Naive thymus-derived CD4-positive, alpha-beta T cell (primary cell): ENCODE measurements at places on chromosomes 4 and X. TPM values are rescaled to one million over a fixed set of nuclear protein-coding genes. Genes with fewer than 3 reads are reported as not detected.

DNA sequence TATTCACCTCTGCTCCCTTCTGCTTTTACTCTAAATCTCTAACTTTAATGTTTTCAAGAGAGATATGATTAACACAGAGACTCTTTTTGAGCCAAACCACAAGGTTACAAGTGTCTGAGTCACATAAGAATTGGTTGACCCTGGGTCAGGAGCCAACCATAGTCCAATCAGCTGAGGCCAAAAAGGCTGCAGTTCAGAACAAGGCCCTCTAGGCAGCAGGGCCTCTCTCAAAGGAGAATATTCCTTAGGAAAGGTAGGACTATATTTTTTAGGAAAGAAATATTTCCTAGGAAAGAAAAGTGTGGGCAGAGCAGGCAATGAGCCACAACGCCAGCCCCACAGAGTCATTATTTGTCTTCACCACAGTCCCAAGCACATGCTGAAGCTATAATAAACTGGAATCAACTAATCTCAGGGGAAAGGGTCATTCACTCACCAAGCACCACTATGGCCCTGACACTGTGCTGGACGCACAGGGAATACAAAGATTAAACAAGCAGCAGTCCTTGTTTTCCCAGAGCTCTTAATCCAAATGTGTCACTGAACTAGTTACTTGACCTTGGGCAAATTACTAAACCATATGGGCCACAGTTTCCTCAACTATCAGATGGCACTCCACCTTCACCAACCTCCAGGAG lies 2.2 kb downstream of the ATP8A1 start:
- DNase-seq: no peak

GRCh38 chr4:43089730-43090129 lies 197.2 kb downstream of the GRXCR1 start:
- DNase-seq: no peak

GRCh38 chr4:165175879-165176278 lies 31.5 kb upstream of the KLHL2 start:
- DNase-seq: no peak

GRCh38 chr4:162586266-162586665 lies 422.5 kb upstream of the FSTL5 start:
- DNase-seq: no peak

DNA sequence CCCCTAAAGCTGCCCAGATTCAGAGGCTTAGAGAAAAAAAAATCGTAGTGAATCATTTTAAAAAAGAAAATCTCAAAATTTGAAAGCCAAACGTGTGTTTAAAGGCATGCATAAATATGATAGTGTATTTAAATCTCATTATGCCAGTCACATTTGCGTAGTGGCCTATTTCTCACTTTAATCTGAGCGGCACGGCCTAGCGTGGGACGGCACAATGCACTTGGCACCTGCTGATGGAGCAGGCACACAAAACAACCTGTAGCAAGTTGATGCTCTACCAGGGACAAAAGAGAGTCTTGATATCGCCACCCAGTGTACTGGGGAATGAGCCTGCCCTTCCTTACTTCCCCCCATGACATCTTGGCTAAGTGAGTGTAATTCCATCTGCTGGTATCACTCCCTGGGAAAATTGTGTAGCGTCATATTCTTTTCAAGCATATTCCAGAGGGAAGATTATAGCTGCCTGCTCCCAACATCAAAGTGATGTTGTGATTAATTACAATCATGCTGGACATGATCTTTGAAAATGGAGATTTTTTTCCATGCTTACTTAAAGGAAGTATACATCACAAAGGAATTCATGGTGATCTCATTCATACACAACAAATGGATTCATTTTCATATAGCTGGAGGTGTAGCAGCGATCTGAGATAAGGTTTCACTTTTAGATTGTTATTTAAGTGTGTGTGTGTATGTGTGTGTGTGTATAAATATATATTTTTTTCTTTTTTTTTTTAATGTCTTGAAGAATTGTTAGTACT lies 138.8 kb downstream of the DCTD start:
- no peak for DNase-seq

GRCh38 chr4:55183926-55184599 lies 58.7 kb upstream of the KDR start:
- DNase-seq: no peak

Gene PPEF2
- 1.5 TPM for total RNA-seq

Gene COL4A6
- total RNA-seq: not detected
